AG04450 (cell line): ENCODE measurements at places on chromosomes 12 and 14.
A peak's percentile ranks its signal among the peaks of the same experiment; 100 is the strongest.

GRCh38 chr14:77406086-77406485, 17.2 kb downstream of the NOXRED1 start:
- DNase-seq, result no peak

DNA sequence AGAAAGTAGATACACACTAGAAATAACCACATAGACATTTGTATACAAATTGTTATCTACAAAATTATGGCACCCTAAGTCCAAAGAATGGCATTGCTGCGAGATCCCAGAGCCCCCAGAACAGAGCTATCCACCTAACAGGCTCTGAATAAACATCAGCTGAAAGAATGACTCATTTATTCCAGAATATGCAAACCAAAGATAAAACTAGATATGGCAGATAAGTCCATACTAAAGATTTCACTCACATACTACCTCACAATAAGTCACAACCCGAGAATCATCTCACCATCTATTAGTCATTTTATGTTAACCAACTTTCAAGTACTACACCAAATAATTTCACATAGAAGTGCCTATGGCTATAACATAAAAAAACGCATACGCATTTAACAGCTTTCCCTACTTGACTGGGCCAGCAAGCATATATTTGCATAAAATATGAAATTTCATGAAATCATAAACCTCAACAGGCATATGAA, 5.6 kb downstream of the CNIH1 start:
- DNase-seq, result no peak

GRCh38 chr12:10235761-10236631, 23.3 kb downstream of the GABARAPL1 start:
- DNase-seq, result no peak

DNA sequence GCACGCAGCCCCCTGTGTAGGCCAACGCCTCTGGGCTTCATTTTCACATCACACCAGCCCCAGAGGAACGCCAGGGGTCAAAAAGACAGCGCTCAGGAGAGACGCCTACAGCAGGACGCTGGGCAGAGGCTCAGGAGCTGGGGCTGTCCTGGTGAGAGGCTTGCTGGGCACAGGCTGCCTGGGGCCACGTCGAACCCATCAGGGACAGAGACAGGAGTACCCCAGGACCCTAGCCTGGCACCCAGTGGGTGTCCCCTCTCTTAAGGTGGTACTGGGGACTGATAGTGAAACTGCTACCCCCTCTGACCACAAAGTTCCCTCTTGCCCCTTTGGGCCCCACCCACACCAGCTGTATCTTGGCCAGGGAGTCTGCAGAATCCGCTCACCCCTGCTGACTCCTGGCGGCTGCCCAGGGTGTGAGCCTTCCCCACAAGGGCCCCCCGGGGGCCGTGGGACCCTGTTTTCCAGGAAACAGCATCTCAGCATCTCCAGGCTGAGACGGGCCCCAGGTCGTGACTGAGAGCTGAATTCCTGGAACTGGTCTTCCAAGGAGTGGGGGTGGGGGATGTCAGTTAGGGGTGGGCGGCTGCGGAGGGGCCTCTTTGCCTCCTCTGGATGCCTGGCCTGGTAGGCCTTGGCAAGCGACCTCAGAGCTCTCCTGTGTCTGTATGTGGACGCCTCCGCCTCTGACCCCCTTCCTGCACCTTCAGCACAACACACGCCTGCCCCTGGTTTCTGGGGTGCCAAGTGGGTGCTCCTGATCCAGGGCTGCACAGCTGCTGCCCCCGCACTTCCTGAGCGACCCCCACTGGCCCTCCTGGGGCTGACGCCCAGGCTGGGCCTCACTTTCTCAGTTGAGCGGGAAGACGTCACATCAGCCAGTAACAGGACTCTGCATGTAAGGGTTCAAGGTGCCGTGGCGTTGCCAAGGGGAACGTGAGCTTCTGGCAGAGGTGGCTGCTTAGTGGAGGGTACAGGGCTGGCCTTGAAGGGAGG, 321.9 kb upstream of the RTL1 start:
- no peak for DNase-seq

GRCh38 chr12:91529829-91530228, 347.2 kb upstream of the DCN start:
- DNase-seq, result no peak

GRCh38 chr12:75908961-75909605, 122.5 kb downstream of the PHLDA1 start:
- peak; percentile 72 for DNase-seq

DNA sequence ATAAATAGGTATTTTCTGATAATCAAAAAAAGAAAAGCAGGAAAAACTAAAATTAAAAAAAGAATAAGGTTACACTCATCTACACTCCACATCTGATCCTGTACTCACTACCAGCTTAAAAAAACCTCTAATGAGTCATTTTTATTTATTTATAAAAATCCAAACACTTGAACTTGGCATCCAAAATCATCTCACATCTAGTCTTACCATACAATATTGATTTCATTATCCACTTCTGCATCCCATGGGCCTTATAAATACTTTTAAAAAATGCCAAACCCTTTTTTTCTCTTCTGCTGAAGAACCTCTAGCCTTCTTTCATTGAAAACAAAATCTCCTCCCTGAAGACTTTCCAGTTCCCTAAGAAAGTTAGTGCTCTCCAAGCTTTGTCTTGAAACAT, 109.7 kb downstream of the TMTC3 start:
- DNase-seq, result no peak

- DNase-seq, result no peak
These were observed 81.2 kb downstream of the CFAP54 start for GRCh38 chr12:96570579-96570978.

GRCh38 chr12:69610729-69611128, at the start of gene LRRC10:
Gene LRRC10, minus strand, starts transcription at chr12:69610907. Its CDS starts 69 bp downstream, at chr12:69610838.
- DNase-seq, result no peak

- DNase-seq, result no peak
These were observed 422.2 kb downstream of the APAF1 start for GRCh38 chr12:99067171-99067785.

- DNase-seq, result no peak
These were observed 229.4 kb downstream of the CHST11 start for GRCh38 chr12:104686196-104686595.

DNA sequence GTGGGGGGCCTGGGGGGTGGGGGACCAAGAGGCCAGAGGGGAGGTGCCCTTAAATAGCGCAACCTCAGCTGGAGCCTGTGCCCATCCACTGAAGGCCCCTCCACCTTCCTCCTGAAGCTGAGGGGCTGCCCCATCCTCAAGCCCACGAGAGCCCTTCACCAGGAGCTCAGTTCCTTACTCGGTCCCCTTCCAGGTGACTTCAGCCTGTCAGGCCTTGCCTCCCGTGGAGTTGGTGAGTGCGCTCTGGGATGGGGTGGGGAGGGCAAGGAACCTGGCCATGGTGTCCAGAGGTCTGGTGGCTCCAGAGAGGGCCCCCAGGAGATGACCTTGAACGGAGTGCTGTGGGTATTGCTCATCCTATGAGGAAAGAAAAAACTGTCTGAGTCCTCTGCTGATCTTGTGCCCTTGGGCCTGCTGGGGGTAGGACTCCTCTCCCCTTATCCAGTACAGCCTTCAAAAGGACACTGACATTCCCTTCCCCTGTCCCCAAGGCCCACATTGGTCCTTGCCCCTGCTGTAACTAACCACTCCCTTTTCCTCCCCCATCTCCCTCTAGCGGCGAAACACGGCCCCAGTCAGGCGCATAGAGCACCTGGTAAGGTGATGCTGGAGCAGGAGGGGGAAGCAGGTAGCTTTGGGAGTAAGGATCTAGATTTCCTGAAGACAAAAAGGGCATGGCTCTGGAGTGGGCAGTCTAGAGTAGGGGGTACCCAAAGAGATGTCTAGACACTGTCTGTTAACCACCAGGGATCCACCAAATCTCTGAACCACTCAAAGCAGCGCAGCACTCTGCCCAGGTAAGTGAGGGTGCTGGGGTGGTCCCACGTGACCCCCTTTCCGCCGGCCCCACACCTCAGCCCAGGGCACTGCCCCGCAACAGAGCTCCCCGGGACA, 3.6 kb downstream of the TNS2 start:
- no peak for DNase-seq

- DNase-seq, result no peak
These were observed 2.5 kb upstream of the PLEKHD1 start for GRCh38 chr14:69481815-69482568.

GRCh38 chr12:27896419-27896990, 76.0 kb downstream of the PTHLH start:
- DNase-seq, result no peak

DNA sequence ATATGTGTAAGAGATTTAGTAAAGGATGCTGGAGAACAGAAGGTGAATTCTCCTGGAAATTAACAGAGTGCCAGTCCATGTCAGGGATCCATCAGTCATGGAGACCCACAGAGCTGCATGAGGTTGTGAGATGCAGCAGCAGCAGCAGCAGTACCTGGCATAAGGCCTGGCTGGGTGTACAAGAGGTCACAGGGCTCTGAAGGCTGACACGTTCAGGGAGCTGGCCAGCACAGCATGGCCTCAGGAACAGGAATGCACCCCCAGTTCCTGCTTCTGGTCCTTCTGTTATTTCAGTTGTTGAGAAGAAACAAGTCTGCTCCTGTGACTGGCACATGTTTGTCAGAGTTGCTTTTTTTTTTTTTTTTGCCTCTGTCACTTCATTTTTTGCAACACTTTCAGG, 210.8 kb downstream of the CNTN1 start:
- DNase-seq, result no peak
